GM10248 (cell line): ENCODE measurements at places on chromosomes 5 and 9.

GRCh38 chr5:127906562-127907204, 176.9 kb upstream of the SLC12A2 start:
- DNase-seq: no peak

- DNase-seq: no peak
These were observed 325.3 kb upstream of the GRAMD2B start for GRCh38 chr5:126097876-126098275.

- DNase-seq: no peak
These were observed 31.3 kb downstream of the IRX4 start for GRCh38 chr5:1851290-1851934.

DNA sequence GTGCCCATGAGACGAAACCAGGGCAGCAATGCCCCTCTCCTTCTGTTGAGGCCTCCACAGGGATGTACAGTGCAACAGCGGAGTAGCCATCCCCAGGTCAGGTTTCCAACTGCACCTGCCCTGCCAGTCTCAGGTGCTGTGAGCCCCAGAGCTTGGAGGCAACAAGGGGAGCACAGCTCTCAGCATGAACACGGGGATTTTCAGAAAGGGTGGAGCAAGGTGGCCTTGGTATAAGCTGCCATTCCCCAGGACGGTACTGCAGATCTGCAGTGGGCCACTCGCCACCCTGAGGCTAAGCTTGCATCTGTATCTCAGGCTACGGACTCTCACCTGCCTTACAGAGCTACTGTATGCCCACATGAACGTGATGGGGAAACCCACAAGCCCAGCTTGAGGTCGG, 103.6 kb downstream of the GABBR2 start:
- no peak for DNase-seq

DNA sequence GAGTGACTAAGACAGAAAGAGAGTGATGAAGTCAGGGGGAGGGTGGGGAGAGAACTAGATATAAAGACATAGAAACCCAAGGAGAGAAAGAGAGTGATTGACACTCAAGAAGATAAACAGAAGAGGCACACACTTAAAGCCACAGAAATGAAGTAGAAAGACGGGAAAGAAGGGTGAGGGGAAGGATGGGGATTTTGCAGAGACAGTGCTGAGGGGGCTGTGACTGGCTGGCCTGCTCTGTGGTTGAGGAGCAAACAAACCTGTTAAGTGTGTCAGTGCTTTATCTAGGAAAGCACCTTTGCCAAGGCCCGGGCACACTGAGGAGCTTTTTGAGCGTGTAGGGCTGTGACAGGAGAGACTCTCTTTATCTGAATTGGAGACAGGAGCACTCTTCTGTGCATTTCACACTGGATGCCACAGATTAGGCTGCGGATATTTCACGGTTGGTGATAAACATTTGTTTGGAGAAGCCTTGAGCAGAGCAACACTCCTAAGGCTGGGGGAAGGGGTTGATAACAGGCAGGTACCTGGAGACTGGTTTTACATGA, 109.1 kb downstream of the DOCK2 start:
- no peak for DNase-seq

DNA sequence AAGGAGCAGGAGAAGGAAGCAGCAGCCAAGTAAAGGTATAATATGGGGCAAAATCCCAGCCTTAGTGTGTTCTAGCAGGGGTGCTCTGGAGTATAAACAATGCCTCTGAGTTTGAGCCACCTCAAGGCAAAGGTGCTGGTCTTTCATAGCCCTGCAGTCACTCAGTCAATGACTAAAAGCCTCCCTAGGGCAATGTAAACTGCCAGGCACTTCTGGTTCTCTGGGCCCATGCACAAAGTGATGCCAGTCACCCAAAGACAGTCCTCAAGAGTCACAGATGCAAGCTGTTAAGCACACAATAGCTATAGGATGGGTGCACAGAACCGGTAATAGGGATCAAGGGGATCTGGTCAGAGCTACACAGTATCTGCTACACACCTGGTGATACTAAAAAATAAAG, 12.6 kb downstream of the ZBTB5 start:
- DNase-seq: no peak

DNA sequence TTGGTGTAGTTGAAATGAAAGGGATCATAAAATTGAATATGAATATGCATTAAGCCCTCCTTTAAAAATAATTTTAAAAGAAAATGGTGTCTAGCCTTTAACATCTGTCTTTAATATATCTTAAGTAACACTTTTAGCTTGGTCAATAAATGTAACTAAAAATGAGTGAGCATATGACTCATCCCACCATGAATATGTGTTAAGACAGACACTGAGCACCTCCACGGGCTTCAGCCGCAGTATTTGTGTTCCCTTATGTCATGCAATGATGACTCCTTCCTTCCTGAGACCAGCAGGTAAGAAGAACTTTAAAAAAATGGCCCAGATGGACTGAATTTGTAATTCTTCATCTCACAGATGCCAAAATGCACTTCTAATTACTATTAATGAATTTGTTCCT, 563.2 kb downstream of the NR2F1-AS1 start:
- DNase-seq: no peak

- no peak for DNase-seq
These were observed 68.1 kb upstream of the GGTA1 start for GRCh38 chr9:121567500-121568342.

- DNase-seq: no peak
These were observed 34.4 kb downstream of the ALG2 start for GRCh38 chr9:99187311-99187710.

- no peak for DNase-seq
These were observed 28.0 kb downstream of the HRH2 start for GRCh38 chr5:175685701-175686350.

GRCh38 chr5:69048230-69048629, 45.6 kb upstream of the SLC30A5 start:
- DNase-seq: no peak

DNA sequence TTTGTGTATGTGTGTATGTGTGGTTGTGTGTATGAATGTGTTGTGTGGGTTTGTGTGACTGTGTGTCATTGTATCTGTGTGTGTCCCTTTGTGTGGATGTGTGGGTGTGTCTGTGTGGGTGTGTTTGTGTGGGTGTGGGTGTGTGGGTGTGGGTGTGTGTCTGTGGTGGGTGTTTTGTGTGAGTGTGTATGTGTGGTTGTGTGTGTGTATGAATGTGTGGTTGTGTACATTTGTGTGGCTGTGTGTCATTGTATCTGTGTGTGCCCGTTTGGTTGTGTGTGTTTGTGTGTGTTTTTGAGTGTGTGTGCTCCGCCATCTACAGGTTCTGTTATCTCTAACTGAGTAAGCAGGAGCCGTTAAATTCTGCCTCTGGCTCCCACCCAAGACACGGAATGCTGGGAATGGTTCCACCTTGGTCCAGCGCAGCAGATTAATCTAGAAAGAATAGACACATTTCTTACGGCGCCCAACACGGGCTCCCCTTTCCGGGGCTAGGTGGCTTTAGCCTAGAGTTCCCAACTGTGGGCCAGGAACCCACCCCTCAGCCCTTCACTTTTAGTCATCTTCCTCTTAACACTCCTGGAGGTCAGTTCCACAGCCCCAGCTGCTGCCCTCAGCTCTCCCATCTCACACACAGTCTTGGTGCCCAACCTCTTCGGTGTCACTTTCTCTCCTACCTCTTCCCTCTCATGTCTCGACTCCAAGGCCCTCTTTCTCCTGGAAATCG, 197.1 kb downstream of the TTLL11 start:
- no peak for DNase-seq

GRCh38 chr9:26603617-26604016, 289.0 kb downstream of the CAAP1 start:
- DNase-seq: no peak

GRCh38 chr5:177470759-177471536, 2.5 kb downstream of the DBN1 start:
- no peak for DNase-seq

- DNase-seq: no peak
These were observed 253.9 kb upstream of the TYRP1 start for GRCh38 chr9:12439267-12439666.

DNA sequence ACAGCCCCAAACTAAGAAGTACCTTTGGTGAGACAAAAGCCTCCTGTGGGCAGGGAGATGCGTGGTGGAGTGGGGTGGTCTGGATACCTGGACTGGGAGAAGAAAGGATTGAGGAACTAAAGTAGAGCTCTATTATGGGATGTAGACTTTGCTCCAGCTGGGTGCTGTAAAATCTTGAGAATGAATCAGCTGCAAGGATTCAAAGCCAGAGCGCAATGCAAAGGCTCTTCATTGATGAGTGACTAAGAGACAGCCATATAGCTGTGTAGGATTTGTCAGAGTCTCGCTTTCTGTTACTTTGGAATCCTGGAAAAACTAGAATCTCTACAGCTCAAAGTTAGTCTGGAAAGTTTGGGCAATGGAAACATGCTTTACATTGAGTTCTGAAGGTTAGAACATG, 159.9 kb downstream of the TAF11L14 start:
- no peak for DNase-seq

GRCh38 chr5:4252385-4252784, 656.8 kb downstream of the IRX1 start:
- DNase-seq: no peak

DNA sequence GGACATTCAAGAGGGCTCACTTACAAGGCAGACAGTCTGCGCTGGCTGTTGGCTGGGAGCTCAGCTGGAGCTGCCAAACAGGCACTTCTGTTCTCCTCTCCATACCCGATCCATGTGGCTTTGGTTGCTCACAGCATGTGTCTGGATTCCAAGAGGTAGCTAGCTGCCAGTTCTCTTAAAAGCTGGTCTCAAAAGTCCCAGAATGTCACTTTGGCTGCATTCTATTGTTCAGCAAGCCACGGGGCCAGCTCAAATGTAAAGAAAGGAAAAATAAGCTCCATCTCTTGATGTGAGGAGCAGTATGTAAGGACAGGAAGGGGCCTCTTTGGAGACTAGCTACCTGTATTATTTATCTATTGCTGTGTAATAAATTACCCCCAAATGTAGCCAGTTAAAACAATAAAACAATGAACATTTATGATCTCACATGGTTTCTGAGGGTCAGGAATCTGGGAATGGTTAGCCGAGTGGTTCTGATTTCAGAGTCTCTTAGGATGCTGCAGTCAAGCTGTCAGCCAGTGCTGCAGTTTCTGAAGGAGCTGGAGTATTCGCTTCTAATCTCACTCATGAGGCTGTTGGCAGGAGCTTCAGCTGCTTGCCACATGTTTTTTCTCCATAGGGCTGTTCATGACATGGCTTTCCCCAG, 112.7 kb upstream of the CLINT1 start:
- DNase-seq: no peak

GRCh38 chr9:21551401-21551800, 69.3 kb upstream of the IFNE start:
- DNase-seq: no peak

- no peak for DNase-seq
These were observed 59.3 kb downstream of the DPYSL3 start for GRCh38 chr5:147450606-147451005.

DNA sequence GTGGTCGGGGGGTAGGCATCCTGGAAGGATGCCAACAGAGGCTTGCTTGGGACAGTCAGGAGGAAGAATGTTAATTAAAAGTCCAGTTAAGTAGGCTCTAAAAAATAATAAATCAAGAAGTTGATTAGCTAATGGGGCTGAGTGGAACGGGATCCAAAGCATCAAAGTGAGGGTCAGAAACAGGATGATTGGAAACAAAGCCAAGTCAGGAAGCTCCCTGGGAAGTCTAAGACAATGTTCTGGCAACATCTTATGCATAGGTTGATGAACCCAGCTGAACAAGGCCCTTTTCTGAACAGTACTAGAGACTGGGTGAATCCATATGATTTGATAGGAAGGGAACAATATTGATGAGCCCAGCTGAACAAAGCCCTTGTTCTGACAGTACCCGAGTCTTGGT, 50.2 kb upstream of the STARD4 start:
- DNase-seq: no peak

GRCh38 chr5:10612251-10612650, 48.4 kb downstream of the ANKRD33B start:
- DNase-seq: no peak

- no peak for DNase-seq
These were observed 176.6 kb upstream of the FREM1 start for GRCh38 chr9:15086778-15087324.

- DNase-seq: no peak
These were observed 69.1 kb upstream of the TARS1 start for GRCh38 chr5:33371660-33372059.

GRCh38 chr5:123717139-123717538, 205.2 kb downstream of the CSNK1G3 start:
- no peak for DNase-seq

DNA sequence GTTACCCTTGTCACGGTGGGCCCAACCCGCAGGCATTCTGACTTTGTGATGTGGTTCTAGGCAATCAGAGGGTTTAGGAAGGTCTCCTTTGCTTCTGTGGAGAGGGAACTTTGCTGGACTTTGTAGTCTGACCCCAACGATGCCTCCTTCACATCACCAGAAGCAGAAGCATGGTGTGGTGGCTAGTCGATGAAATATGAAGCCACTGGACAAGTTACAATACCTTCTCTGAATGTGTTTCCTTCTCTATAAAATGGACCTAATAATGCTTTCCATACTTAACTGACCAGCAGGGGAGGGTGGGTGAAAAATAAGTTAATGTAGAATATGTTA, 607 bp downstream of the SPEF2 start:
- DNase-seq: no peak

- no peak for DNase-seq
These were observed 58.2 kb downstream of the CHSY3 start for GRCh38 chr5:129962506-129962905.

GRCh38 chr9:103789686-103790085, 304.4 kb upstream of the SMC2 start:
- DNase-seq: no peak

DNA sequence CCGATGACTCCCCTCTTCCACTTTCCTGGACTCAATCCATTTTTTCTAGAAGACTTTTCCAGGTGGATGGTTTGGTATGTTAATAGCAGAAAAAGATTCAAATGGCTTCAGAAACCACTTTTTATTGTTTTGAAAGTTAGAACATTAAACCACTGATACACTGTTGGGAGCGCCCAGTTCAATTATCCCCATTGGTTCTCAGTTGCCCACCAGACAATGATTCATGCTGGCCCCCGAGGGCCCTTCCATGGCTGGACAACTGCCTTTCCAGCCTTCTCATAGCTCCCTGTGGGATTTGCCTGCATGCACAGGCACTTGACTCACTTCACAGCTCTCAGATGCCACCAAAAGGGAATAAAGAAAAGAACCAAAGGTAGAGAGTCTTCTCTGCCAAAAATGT, 21.3 kb upstream of the ANKRD34B start:
- no peak for DNase-seq

- DNase-seq: peak; percentile 39
These were observed at the start of gene RANBP17 for GRCh38 chr5:170861917-170862766. RANBP17 (plus strand) TSS chr5:170862018.
